ENCODE measurements at places on chromosomes 5 and 9.

GRCh38 chr9:134301387-134302129 is 24.7 kb upstream of the RXRA start:
- no peak overlapping the region for H3K27ac ChIP-seq
- no peaks in the 10 kb centered on the region for H3K4me1 ChIP-seq
- peak; percentile 16 for DNase-seq
- H3K4me3 ChIP-seq: no peak overlapping the region

DNA sequence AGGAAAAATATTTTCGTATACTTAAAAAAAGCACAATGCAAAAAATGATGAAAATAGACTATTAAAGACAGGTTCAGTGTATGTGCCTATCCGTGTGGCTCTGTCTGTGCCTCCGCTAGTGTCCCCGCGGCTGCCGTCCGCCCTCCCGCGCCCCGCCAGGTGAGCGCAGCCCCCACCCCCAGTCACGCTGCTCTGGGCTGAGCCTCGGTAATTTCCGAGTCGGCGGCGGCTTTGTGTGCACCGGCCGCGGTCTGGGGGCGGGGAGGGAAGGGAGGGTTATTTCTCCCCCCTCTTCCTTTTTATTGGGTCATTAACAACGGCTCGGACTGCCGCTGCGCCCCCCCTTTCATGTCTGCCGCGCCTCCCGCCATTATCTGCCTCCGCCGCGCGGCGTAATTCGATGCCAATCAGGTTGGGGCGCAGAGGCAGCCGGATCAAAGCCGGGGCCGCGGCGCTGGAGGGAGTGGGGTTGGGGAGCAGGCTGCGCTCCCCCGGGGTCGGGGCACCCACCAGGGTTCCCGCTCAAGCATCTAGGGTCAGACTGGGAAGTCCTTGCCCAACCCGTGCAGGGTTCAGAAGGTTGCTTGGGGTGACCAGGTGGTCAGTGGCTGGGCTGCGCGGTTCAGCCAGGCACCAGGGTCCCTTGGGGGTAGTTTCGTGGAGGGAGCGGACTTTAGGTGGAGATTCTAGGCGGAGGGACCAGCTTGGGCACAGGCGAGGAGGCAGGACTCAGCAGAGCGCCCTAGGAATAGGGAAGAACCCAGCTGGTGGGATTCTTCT is 39.5 kb upstream of the PSD2 start:
- peak overlapping the region; percentile 37 for H3K4me3 ChIP-seq
- no peaks in the 10 kb centered on the region for H3K36me3 ChIP-seq
- peaks cover 9% of the 10 kb centered on the region for H3K4me1 ChIP-seq
- peaks cover 55% of the 10 kb centered on the region for H3K27me3 ChIP-seq

DNA sequence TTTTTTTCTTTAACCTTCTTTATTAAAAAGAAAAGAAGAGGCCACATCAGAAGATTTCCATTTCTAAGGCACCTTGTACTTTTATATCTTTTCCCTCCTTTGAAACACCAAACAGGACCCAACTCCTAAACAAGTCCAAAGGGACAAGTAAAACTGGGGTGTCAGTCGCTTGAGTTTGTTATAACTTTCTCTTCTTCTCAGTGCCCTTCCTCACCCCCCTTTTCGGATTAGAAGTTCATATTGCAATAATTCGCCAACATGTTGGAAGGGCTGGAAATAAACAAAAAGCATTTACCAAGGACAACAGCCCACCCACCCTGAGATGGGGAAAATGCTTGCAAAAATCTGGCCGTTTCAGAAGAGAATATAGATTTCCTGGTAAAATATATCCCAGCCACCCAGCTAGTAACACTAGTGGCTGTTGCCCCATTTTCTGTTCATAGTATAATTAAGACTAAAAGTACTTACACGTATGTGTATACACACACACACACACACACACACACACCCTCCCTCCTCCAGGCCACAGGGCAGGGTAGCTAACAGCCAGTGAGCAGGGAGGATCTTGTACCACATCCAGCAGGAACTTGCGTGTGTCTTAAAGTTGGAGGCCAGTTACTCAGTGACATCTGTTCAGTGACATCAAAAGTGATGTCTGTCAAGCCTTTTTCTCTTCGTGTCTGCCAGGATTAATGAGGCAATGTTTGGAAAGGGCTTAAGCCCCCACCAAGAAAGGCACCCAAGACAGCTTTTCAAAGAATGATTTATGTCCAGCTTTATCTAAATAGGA is 149.1 kb upstream of the KLF4 start:
- H3K4me3 ChIP-seq: peak overlapping the region; percentile 45
- H3K4me1 ChIP-seq: peaks cover 19% of the 10 kb centered on the region
- H3K27ac ChIP-seq: peak overlapping the region; percentile 100
- H3K27me3 ChIP-seq: no peaks in the 10 kb centered on the region
- no peaks in the 10 kb centered on the region for H3K36me3 ChIP-seq

- H3K4me3 ChIP-seq: no peak overlapping the region
- H3K4me1 ChIP-seq: no peaks in the 10 kb centered on the region
- no peak overlapping the region for H3K27ac ChIP-seq
- DNase-seq: peak; percentile 4
- H3K27me3 ChIP-seq: no peaks in the 10 kb centered on the region
These were observed 225.2 kb downstream of the FSTL4 start for GRCh38 chr5:133387091-133387490.

DNA sequence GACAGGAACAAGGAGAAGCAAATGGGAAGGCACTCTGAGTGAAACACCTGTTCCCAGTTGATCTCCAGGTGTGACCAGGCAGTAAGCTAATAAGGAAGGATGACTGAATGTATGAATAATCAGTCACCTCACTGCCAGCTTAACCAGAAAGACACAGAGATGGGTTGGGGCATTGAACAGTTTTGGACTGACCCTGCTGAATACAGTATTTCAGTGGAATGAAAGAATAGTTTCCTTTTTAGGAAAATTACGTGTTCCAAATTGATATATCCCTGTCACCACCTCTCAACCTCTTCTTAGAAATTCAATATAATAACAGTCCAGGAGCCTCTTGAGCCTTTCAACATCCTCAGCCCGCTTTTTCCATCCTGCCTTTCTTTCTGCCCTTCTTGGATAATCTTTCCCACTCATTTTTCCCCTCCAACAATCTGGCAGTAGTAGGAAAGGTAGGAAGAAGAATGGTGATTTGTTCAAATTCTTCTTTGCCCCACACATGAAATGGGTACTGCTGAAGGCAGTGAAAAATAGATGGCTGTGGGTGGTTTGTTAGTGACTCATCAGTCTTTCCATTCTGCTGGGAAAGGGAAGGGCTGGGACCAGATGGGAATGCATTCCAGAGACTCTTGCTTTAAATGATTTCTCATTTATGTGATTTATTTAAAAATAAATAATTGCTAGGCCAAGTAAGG is 117.9 kb downstream of the ZSWIM6 start:
- H3K4me3 ChIP-seq: no peak overlapping the region
- no peaks in the 10 kb centered on the region for H3K27me3 ChIP-seq
- no peak for DNase-seq
- no peaks in the 10 kb centered on the region for H3K36me3 ChIP-seq
- H3K27ac ChIP-seq: no peak overlapping the region

- H3K27ac ChIP-seq: peak overlapping the region; percentile 81
- H3K4me3 ChIP-seq: no peak overlapping the region
- H3K27me3 ChIP-seq: no peaks in the 10 kb centered on the region
- peaks cover 20% of the 10 kb centered on the region for H3K4me1 ChIP-seq
These were observed 8.2 kb upstream of the GRAMD2B start for GRCh38 chr5:126414874-126415502.
